HCT116 (cell line): ENCODE measurements at places on chromosomes 6 and 20.

GRCh38 chr6:41887331-41887751, 7.8 kb downstream of the USP49 start:
- no peak for DNase-seq

GRCh38 chr6:13395272-13396237, 67.2 kb upstream of the TBC1D7 start:
- no peak for DNase-seq

DNA sequence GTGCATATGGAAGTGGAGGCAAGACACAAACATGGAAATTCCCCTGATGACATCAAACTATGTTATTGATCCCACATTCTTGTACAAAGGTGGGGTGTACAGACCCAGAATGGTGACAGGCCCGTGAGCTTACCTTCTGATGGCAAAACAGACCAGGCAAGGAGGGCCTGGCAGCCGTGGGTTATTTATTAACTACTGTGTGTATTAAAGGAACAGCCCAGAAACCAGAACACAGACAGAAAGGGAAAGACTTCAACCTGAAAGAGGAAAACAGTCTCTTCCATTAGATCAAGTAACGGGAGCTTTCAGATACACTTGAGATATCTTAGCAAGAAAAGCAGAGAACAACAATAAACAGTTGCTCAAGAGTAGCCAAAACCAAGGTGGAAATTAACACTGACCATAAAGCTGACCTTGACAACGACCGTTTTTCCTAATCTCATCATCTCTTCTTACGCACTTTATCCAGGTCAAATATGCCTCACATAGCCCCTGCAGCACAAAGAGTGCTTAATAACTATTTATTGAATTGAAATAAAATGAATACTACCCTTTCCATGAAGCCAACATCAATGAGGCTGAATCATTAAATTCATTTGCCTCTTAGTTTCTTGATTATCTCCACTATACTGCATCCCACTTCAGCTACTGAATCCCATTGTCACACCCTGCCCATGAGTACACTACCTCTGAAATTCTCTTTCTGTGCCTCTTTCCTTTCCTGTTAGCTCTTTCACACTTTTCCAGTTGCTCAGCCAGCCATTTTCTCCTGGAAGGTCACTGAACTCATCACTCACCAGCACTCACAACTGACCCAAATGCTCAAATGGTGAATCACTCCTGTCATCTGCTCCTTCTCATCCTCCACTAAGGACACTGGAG, 67.4 kb downstream of the MOXD1 start:
- peak; percentile 68 for DNase-seq

DNA sequence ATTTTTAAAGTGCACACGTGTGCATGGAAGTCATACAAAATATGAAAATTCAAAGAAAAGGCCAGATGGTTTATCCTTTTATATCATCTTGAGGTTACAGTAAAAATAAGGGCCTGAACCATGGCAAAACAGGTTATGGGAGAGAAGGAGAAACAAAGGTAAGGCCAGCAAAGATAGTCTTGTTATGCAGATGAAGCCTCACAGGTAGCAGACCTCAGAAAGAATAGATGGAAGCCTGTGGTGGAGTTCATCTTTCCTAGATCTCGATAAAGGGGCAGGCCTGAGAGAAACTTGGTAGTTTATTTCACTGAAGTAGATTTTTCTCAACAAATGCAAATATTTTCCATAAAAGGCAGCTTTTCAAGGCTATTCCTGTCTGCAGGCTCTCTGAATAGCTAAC, 693.8 kb downstream of the KHDRBS2 start:
- DNase-seq = no peak

DNA sequence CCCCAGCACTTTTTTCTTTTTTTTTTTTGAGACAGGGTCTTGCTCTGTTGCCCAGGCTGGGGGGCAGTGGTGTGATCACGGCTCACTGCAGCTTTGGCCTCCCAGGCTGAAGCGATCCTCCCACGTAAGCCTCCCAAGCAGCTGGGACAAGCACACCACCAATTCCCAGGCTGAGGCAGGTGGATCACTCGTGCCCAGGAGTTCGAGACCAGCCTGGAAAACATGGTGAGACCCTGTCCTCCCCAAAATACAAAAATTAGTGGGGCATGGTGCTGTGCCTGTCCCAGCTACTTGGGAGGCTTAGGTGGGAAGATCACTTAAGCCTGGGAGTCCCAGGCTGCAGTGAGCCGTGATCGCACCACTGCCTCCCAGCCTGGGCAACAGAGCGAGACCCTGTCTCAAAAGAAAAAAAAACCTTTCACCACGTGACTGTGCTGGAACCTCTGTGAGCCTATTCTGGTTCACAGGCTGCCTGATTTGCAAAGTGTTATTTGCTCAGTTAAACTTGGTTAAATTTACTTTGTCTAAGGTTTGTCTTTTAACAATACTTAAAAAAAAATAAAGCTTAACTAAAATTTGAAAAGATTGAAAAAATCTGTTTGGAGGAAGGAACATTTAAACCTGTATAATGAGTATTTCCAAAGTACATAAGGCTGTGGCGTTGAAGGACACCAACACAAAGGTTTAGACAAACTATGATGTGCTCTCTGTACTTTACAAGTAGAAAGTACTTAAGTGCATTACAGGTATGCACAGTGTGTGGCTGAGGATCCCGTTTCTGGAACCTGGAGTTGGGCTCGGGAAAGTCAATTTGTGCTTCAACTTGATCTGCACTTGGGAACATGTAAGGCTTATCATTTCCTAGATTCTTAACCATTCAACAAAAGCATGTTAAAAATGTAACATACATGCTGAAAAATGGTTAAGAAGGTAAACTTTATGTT, 55.0 kb downstream of the PPP1R3G start:
- DNase-seq = no peak

- DNase-seq = no peak
Measured at GRCh38 chr6:21101694-21102093, 491.9 kb upstream of the SOX4 start.

GRCh38 chr20:50794181-50794845, 548 bp upstream of the BCAS4 start:
- no peak for DNase-seq

DNA sequence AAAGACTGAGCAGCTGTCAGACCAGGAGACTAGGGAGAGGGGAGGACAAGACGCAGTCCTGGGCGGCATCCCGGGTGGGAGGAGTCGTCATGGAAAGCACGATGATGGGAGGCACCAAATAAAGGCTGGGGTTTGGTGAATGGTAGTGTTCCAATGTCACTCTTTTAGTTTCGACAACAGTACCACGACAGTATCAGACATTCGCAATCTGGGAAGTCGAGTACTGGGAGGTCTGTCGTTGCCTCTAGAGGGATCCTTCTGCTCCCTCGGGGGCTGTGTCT, 32.1 kb downstream of the PSMG4 start:
- DNase-seq = no peak

DNA sequence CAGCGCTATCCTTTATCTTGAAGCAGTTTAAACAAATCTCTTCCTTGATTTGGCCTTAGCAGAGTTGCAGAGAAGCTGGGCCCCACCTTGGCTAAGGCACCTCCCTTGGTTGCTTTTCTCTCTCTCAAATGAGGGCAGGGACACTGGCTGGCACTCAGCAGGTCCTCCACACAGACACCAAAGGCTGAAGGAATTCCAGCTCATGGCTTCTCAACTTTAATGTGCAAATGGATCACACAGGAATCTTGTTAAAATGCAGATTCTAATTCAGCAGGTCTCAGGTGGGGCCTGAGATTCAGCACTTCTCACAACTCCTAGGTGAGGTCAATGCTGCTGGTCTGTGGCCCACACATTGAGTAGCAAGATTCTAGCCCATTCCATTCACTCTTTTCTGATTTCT, 25.7 kb downstream of the RIMS4 start:
- no peak for DNase-seq

GRCh38 chr6:25277386-25277785, 1.8 kb upstream of the CARMIL1 start:
- DNase-seq = no peak

DNA sequence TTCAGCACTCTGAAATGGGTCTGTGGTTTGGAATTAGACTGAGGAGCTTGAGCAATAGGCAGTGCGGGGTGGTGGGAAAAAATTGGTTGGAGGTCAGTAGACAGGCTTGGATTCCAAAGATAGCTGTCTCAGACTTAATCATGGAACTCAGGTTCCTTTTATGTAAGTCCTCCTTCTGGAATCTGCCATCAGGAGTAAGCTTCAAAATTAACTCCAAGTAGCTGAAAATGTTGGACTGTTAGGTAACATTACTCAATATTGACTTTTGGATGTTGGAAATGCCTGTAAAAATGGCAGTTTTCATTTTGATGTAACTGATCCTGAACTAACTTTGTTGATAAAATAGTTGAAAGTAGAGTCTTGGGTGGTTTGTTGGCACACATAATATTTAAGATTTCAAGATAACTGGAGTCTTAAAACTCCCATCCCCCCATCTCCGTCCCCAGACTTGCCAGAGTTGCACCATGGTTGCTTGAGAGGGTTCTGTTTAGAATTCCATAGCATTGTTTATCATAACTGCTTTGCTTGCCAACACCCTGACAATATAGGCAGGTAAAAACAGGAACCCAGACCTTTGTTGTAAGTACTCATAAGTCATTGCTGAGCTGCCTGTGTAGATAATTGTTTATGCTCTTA, 83.0 kb downstream of the PHF20 start:
- DNase-seq = no peak

GRCh38 chr6:8181160-8181881, 79.0 kb upstream of the EEF1E1 start:
- no peak for DNase-seq

DNA sequence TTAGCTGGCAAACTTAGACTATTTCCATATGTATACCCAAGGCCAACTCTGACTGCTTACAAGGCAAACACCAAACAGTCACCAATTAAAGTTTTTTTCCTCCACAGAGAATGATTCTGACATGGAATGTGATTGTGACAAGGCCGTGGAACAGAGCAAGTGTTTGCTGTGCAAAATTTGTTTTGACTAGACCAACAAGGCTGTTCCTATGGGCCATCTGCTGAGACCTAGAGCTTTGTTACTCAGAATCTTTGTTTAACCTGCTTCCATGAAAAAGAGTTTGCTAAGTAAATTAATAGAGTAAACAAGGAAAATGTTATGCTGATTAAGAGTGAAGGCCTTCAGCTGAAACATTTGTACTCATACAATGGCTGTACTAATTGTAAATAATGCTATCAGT, 51.6 kb upstream of the IMPG1 start:
- no peak for DNase-seq

GRCh38 chr6:99096170-99096569, 148.4 kb upstream of the FBXL4 start:
- no peak for DNase-seq

DNA sequence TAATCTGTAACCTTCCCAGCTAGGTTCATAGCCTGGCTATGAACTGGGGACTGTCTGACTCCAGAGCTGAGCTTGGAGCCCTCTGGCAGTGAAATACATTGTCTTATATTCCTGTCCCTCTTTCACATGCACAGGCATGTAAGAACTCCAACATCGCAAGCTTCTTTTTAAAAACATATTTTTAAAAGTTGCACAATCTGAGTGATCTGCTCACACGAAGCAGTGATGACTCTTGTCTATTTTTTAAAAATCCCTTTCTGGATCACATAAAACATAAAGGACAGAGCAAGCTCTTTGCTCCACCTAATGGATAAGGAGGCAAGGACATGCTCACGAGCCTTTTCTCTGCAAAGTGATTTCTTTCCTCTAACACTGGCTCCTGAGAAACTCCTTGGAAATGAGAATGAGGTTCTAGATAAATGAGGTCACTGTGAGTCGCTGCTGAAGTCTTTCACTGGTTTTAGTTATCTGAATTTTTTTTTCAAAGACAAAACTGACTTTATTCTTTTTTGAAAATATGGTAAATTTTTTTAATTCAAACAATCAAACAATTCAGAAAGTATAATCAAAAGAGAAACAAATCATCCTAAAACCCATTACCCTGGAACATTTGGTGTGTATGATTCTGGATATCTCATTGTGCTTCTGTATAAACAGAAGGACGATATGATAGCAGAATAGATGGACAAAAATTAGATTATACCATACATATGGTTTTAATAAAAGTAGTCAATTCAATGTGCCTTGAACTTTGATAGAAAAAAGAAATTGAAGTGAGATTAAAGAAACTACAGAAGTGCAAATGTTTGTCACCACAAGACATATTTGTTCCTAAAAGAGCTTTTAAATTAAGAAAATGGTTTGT, 30.8 kb downstream of the IL20RA start:
- DNase-seq = peak; percentile 26

- no peak for DNase-seq
Measured at GRCh38 chr6:21690489-21690888, 96.9 kb downstream of the SOX4 start.

GRCh38 chr20:23003881-23004460, 31.1 kb upstream of the SSTR4 start:
- no peak for DNase-seq

DNA sequence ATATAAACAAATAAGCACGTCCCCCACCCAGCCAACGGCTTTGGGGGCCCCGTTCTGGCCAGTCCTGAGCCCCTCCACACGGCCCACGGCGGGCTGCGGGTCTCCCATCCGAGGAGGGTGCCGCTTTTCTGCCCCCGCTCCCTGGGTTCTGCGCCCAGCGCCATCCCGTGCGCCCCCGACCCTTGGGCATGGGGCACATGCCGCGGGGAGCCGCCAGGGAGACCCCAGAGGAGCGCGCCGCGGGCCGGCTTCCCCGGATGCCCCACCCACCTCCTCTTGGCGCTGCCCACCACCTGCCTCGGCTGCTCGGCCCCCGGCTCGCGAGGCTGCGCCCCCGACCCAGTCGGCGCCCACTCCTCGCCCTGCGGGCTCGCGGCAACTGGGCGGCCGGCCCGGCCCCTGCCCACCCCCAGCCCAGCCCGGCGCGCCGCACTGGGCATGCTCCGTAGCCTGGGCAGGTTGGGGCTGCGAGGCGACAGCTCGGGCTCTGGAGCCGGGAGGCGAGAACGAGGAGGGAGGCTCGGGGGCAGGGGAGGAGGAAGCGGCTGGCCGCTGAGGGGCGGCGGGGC, 570 bp upstream of the PLCB4 start:
- no peak for DNase-seq

- no peak for DNase-seq
Measured at GRCh38 chr6:127120023-127120786, 1.7 kb downstream of the RSPO3 start.

- DNase-seq = no peak
Measured at GRCh38 chr6:73878403-73878802, 182.4 kb downstream of the CD109 start.

- DNase-seq = no peak
Measured at GRCh38 chr6:155152211-155153076, 111.4 kb upstream of the CLDN20 start.

DNA sequence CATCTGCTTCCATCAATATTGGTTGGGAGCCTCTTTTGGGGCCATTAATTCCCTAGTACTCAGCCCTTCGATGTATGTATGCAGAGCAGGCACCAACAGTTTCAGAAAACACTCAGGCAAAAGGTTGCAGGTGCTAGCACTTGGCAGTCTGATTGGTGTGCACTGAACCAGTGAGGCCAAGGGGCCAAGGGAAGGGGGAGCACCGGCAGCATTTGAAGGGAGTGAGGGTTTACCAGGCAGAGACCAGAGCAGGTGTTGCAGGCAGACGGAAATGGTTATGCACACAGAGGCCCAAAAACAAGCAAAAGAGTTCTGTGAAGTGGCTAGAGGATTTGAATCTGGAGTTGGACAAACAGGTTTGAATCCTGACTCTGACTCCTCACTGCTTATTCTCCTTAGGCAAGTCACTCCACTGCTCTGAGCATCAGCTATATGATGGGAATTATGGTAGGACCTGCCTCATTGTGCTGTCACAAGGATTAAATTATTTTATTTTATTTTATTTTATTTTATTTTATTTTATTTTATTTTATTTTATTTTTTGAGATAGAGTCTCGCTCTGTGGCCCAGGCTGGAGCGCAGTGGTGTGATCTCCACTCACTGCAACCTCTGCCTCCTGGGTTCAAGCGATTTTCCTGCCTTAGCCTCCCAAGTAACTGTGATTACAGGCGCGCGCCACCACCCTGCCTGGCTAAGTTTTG, 58.1 kb upstream of the SHLD1 start:
- DNase-seq = no peak
